Esophagus squamous epithelium (tissue), 5 donors: ENCODE measurements at places on chromosomes 6 and 20.

DNA sequence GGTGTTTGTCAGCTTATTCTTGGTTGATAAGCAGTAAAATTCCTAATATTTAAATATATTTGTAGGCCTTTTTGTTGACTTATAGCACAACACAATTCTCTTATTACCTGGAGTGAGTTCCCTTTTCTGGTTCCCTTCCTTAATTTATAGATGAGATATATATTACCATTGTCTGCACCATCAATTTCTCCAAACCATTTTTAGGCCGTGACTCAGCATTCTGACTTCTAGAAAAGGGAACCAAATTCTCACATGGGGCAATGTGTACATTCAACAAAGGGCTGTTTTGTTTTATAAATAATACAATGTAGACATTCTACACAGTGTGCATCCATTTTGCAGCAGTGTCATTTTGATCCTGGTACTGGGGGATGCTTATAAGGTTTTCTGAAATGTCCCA lies 52.8 kb downstream of the NCOA7 start:
- no peak for DNase-seq

- no peak for DNase-seq
These were observed 1.6 kb downstream of the PPARD start for GRCh38 chr6:35343835-35344550.

- no peak for DNase-seq
These were observed 255.0 kb downstream of the HACE1 start for GRCh38 chr6:104604685-104605084.

DNA sequence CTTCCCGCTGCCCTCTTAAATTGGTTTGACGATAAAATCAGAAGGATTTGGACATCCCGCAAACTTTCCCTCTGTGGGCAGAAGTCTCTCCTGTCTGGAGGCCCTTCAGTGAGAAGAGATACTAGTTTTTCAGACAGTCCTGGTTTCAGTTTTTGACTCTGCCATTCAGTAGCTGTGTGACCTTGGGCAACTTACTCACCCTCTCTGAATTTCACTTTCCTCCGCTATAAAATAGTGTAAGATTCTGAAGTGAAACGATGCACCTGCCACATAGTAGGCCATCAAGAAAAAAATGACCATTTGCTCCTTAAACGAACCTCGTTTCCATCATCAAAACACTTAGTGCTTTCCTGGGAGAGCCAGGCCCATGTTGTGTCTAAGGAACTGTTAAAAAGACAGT lies 97.2 kb downstream of the LINC00237 start:
- no peak for DNase-seq
